ENCODE measurements at places on chromosomes 6 and 20.

DNA sequence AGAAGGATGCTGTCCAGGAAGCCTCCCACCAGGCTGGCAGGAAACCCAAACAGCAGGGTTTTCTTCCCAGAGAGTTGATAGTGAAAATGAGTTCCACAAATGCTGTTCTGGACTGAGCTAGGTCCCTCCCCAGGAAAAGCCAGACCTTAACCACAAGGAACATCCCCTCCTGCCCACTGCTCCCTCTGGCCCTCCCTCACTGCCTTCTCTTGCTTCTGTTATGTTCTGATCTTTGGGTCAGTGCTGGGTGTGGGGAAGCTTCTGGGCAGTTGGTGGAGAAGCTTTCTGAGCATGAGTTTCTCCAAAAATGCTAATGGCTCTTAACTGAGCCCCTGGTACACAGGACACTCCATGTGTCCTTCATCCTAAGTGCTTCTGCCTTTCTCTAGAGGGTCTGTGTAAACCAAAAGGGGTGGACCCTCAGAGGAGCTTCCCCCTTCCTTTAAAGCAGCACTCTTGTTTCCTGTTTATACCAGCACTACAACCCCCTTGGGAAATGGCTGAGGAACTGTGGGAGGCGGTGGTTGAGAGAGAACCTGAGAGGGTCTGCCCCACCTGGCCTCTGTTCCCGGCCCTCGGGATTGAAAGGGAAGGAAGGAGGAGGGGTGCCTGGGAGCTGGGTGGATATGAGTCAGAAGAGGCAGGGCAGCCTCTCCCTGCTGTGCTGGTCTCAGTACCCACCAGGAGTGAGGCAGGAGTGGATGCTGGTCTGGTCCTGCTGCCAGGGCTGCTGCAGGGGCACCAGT lies 42.0 kb downstream of the CDS2 start:
- DNase-seq = no peak

GRCh38 chr6:27474672-27475071 lies 1.8 kb upstream of the ZNF184 start:
- no peak for DNase-seq

DNA sequence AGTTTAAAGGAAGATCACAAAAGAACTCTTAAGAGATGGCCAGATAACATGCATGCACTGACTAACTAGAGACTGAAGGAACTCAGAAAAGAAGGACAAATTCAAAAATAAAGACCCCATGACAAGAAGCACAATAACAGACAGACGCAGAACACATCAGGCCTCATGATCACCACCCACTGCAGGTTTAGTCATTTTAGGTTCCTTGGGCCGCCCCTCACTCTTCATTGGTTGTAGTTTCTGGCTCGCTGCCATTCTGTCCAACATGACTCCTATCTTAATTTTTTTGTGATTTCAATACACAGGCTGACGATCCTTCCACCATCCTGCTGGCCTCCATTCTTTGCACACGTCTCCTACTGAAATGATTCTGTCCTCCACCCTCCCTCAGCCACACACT lies 21.6 kb downstream of the STX7 start:
- DNase-seq = no peak

DNA sequence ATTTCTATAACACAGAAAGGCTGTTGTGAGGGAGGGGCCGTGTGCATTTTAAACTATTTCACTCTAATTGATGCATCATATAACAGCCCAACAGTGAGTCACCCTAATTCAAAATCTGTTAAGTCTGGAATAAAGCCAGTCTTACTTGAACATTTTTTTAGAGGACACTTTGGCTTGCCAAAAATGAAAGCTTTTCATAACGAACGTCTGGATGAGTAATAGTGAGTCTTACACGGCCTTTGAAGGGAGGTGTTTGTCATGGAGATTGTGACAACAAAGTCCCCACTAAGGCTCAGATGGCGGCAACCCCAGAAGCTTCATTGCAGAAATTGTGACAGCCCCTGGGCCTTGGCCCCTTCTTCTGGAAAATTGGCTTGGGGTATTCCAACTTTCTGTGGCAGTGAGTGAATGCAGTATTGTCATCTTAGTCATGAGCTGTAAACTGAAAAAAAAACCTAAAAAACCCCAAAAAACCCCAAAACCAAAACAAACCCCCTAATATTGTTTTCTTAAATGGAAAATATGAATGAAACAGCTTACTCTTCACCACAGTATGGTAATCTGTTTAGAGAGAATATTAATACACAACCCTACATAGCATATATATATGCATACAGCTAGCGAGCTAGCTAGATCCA lies 92.6 kb upstream of the CLDN20 start:
- DNase-seq = no peak

- no peak for DNase-seq
Observed at GRCh38 chr6:143157131-143157530, 96.4 kb downstream of the AIG1 start.

GRCh38 chr6:162852192-162852591 lies 124.4 kb downstream of the PACRG start:
- DNase-seq = no peak
